ENCODE measurements at places on chromosomes 4 and X.

- DNase-seq = no peak
Observed at GRCh38 chrX:153469811-153470410, 465 bp downstream of the HAUS7 start.

DNA sequence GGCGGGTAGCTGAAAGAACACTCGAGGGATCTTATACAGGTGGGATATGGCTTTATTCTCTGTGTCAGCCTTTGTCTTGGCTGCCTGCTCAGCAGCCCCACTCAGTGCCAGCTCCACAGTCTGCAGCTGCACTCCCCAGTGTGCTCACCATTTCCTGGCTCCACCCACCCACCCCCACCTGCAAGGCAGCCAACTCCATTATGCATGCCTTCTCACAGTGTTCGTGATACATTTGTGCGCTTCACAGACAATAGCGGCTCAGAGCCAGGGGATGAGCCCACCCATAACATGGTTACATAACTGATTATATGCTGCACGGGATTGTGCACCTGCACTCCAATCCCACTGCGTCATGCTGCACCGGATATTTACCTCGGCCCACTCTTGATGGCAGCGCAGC is 8.8 kb upstream of the TMEM128 start:
- no peak for DNase-seq

GRCh38 chr4:171464499-171464898 is 348.7 kb upstream of the GALNTL6 start:
- DNase-seq = no peak

DNA sequence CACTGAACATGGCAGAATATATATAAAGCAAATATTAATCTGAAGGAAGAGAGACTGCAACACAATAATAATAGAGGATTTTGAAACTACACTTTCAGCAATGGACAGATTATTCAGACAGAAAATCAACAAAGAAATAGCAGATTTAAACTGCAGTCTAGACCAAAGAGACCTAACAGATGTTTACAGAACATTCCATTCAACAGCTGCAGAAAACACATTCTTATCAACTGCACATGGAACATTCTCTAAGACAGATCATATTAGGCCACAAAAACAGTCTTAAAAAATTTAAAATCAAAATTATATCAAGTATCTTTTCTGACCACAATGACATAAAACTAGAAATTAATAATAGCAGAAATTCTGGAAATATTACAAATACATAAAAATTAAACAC is 27.1 kb downstream of the CENPE start:
- DNase-seq = no peak

- DNase-seq = peak; percentile 58
Observed at GRCh38 chr4:104494822-104495559, at the start of gene CXXC4. Gene CXXC4, minus strand, starts transcription at chr4:104494894. Its CDS starts 3,092 bp downstream, at chr4:104491802.

- DNase-seq = no peak
Observed at GRCh38 chr4:5096261-5096660, 45.0 kb downstream of the STK32B start.

GRCh38 chr4:151766691-151767090 is 5.9 kb upstream of the GATB start:
- DNase-seq = no peak

DNA sequence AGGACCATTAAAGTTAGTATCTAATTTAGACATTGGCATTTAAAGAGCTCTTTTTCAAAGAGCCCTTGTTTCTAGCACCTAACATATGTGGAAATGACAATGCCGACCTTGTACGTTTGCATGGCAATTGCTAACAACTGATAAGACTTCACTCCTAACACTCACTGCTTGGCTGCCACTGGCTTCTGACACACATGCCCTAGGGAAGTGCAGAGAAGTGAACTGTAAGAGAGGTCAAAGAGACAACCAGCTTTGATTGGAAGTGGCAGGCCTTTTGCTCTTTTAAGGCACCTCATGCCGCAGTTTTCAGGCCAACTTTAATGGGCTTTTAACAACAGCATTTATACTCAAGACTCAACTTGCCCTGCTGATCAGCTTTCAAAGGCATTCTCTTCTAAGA is 158.4 kb downstream of the RAB28 start:
- DNase-seq = no peak
